ENCODE measurements at places on chromosomes 2 and 18.

GRCh38 chr2:56892382-56892781, 708.6 kb downstream of the CCDC85A start:
- DNase-seq, result no peak

DNA sequence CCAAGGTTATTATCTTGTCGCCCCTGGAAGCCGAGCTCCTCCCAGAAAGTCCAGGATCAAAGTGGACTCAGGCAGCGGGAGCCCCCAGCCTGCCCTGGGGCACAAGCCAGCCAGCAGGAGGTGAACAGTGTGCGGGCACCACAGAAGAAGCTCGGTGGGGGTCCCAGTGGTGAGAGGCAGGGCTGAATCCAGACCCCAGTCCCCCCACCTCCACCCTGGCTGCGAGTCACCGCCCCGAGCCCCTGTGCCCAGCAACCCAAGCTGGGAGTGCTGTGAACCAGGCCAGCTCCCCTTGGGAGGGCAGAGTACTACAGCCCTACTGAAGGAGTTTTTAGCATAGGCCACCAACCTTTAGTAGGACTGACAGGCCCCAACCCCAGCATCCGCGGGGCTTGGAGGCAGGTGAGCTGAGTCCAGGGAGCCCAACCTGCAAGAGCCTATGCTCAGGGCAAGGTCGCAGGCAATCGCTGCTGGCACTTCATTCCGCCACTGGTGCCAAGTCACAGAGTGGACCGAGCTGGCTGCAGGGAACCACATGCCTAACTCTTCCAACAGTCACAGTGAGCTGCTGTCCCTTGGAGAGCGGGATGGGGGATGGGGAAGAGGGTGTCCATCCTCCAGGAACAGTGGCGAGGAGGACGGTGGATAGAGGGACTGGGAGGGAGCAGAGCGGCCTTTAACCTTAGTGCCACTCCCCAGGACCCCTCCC, 3.0 kb downstream of the PIEZO2 start:
- no peak for DNase-seq

DNA sequence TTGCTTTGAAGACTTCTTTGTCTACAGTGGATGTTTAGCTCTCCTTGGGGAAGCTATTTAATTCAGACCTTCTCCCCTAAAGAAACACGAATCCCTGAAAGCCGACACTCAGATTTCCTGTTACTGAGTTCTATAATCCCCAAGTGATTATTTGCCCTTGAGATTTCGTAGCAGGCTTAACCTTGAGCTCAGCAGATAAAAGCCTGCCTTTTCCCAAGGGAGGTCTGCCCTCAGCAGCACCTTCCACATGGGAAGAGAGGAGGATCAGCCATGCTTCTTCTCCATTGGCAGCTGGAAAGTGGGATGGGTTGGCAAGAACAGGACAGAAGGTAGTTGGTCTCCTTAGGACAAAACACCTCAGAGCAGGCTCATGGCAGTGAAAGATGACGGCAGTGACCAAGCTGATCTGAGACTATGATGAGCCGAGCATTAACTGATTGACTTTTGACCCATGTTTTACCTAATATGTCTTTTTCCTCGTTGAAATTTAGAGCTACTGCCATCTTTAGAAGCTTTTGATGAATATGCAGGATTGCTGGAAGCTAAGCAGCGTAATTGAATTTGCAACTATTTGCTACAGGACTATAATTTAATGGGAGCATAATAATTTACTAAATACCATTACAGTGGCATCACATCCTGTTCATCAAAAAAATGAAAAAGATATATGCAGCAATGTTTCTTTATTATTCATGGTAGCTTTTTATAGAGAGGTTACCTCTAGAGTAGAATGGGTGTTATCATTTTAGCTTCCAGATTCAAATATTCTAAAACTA, 511.1 kb upstream of the ID2 start:
- no peak for DNase-seq

GRCh38 chr18:14747513-14748474, at the start of gene ANKRD30B:
TSS of gene ANKRD30B (plus strand) at chr18:14748172. CDS start at chr18:14748420, 248 bp downstream.
- no peak for DNase-seq

DNA sequence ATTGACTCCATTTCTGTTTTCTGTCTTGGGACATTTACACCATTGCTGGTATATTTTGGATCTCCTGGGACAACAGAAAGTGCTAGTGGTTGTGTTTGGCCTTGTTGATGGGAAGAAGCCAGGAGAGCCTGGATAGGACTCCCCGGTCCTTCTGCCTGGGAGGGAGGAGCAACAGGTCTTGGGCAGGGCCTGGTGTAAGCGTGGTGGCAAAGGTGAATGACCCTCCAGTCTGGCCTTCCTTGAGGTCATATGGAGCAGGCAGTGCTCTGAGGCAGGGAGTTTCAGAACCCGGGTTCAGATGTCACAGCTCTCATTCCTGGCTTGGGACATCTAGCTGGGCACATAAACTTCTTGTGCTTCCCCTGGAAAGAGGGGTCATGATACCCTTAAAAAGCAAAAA, 56.0 kb upstream of the RBM44 start:
- DNase-seq, result no peak

- no peak for DNase-seq
Observed at GRCh38 chr2:163266772-163267171, 428.2 kb upstream of the KCNH7 start.

DNA sequence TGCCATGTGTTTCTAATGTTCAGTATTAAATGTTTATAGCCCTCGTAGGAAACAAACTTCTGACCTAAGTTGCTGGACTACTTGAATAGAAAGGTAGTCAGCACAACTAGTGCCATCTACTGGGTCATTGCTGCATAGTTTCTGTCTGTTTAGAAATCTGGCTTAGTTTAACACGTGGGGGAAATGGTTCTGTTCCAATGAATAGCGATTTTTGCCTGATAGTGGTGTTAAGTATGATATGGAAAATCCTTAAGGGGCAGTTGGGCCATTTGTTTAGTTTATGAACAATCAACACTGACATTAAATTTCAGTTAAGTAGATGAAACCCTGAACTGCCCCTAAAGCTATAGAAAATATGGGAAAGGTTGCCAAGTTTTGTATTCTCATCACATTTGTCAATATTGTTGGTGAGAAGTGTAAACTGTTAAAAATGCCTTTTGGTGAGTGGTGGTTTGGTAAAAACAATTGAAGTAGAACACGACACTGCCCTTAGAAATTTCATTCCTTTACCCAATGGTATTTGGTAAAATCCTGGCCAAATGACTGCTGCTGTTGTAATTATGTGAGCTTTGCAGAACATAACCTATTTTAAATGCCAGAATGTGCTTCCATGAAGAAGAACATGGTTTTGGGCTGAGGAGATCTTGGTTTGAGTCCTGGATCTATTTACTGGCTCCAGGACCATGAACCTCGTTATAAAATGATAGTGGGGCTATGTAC, 13.2 kb downstream of the NABP1 start:
- peak; percentile 19 for DNase-seq

- no peak for DNase-seq
Observed at GRCh38 chr18:79241755-79242154, 154.0 kb upstream of the NFATC1 start.

DNA sequence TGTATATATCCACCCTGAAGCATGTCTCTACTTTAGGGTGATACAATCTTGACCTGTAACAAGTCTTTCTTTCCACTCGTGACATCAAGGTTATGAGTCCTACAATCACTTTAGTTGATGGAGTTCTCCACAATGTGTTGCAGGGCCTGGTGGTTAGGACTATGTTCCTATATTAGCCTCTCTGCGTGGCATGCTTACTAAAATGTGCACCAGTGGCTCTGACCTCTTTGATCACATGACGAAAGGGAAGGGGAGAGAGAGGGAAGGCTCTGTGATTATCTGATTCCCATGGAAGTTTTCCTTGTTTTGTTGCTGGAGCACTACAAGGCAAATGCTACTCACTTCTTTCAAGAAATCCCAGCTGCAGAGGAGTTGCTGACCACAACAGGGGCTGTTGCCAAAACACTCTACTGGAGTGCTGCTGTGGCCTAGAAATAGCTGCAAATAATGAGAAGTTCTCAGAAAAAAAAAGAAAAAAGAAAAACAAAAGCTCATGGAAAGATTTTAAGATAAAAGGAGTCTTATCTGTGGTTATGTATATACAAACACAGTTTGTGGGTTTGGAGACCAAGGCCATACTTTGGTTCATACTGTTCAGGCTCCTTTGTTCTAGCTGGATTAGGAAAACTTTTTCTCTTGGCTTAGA, 272.8 kb upstream of the MMADHC start:
- DNase-seq, result no peak

GRCh38 chr18:37871561-37871960, 306.0 kb upstream of the CELF4 start:
- DNase-seq, result no peak

DNA sequence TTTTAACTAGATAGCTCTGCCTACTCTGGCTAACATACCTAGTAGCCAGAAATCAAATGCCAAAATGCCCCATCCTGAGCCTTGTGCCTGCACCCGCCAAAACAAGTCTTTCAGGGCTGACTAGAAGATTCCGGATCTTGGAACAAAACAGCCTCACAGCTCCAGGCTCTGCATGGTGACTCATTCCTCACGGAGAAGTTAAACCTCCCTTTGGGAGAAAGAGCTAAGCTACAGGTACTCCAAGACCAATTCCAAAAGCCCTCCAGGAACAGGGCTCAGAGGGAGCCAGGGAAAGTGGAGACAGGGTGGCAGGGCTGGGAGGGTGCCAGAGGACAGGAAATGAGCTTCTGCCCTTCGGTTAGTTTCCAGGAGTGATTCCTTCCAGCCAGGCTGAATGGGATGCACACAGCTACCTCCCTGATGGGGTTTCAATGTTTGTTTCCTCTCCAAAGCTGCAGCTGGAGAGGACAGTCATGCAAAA, 295.6 kb downstream of the TNS1 start:
- no peak for DNase-seq

DNA sequence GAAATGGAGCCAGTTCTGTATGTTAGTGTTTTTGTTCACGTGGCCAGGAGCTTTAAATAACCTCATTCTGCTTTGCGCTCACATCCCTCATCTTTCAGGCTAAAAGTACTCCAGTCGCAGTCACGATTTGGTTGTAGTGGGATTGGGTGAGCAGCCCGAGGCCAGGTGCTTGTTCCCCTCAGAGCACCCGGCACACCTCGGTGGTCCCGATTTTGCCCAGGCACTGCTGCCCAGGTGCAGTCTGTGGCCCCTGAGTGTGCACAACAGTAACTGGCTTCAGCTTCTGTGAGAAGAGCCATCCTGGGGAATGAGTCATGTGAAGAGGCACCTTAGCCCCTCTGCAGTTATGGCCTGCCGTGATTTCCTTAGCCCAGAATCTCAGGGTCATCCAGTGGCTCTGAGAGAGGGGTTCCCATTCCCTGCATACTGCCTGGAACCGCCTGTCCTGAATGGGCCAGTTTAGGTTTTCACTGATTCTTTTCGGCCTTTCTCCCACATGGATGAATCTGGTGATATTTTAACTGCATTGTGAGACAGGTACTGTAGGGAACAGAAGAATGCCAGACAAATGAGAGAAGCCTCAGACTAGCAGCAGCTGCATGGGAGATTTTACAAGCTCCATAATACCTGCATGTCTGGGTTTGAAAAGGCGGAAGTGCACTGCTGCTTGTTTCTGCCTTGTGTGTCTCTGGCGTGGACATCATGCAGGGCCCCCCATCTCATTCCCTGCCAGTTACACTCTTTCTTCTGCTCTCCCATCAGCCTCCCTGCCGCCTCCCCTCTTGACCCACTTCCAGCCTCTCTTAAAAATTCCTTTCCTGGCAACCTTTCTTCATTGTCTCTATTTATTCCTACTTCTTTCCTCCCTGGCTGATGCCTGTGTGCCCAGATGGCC, 33.5 kb downstream of the IMPA2 start:
- no peak for DNase-seq

- DNase-seq, result no peak
Observed at GRCh38 chr2:178863130-178863855, 56.1 kb upstream of the TTN start.

DNA sequence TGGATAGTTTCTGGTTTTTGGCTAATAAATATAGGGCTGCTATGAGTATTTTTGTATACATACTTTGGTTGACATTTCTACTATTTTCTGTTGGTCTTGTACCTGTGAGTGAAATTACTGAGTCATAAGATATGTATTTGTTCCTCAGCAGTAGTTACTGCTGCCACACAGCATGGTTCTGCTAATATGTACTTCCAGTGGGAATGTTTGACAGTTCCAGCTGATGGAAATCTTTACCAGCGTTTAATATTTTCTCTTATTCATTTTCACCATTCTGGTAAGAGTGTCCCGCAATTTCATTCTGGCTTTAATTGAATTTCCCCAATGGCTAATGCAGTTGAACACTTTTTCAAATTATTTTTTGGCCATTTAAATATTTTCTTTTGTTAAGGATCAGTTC, 57.9 kb upstream of the IL1R1 start:
- no peak for DNase-seq

GRCh38 chr2:40363631-40364030, 88.3 kb downstream of the SLC8A1 start:
- no peak for DNase-seq

- DNase-seq, result peak; percentile 43
Observed at GRCh38 chr18:813172-814071, 1.4 kb upstream of the YES1 start.

DNA sequence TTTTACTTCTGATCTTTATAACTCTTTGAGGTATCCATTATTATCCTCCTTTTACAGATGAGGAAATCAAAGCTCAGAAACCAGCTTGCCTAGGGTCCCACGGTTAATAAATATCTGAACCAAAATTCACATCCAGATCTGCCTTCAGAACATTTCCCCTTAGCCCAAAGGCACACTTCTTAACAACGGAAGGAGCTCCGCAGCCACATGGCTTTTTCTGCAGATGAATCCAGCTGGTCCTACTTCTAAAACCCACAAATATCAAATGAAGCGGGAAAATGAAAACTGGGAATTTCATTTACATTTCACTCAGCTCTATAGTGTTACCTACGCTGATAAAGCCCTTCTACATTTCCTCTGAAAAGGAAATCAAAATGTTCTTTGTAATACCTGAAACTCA, 357.0 kb upstream of the ID2 start:
- no peak for DNase-seq

DNA sequence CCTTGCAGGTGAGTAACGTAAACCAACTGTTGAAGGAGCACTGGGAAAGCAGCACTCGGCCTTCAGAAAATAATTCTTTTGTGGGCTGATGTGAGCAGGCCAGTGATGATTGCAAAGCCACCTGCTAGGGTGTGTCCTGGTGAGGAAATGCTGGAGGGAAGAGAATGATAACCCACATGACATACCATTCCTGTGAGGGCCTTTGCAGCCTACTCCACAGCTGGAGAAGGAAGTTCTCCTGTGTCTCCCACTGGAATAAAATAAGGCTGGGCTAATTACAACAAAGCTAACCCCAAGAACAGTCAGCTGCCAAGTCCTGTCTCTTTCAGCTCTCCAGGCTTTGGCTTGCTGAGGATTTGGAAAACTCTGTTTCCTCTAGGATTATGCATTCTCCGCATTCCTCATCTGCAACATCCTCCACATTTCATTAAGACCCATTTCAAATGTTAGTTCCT, 16.7 kb upstream of the DSG1 start:
- no peak for DNase-seq

DNA sequence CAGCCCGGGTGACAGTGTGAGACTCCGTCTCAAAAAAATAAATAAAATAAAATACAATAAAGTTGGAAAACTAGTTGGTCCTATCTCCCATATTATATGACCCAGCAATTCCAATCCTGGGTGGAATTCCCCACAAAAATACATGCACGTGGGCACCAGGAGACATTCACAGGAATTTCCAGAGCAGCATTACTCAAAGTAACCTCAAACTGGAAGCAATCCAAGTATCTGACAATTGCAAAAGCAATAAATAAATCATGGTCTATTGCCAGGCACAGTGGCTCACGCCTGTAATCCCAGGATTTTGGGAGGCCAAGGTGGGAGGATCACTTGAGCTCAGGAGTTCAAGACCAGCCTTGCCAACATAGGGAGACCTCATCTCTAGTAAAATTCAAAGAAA, 101.2 kb upstream of the MAP4K4 start:
- DNase-seq, result no peak

GRCh38 chr18:74153793-74154192, 5.5 kb downstream of the TIMM21 start:
- no peak for DNase-seq

Measured in activated CD8-positive, alpha-beta memory T cell treated with anti-CD3 and anti-CD28 coated beads for 4 hours (primary cell).